HFF-Myc (cell line): ENCODE measurements at places on chromosomes 6 and 20.

GRCh38 chr6:31723245-31723979 lies at the start of gene MPIG6B:
Gene MPIG6B (plus strand): TSS chr6:31723373. CDS start chr6:31723384, 11 bp downstream.
- DNase-seq: no peak

- no peak for DNase-seq
These were observed 696 bp upstream of the SUPT3H start for GRCh38 chr6:45378334-45378926.

- DNase-seq: peak; percentile 100
These were observed 6.6 kb downstream of the HTR1B start for GRCh38 chr6:77456531-77457248.

GRCh38 chr20:35264755-35265154 lies 13.2 kb downstream of the MMP24OS start:
- no peak for DNase-seq

- DNase-seq: no peak
These were observed 34.6 kb upstream of the PXDC1 start for GRCh38 chr6:3786141-3786540.

- no peak for DNase-seq
These were observed 441.5 kb downstream of the HTR1B start for GRCh38 chr6:77021778-77022177.

GRCh38 chr6:43544461-43544860 lies 27.6 kb downstream of the POLR1C start:
- DNase-seq: no peak

DNA sequence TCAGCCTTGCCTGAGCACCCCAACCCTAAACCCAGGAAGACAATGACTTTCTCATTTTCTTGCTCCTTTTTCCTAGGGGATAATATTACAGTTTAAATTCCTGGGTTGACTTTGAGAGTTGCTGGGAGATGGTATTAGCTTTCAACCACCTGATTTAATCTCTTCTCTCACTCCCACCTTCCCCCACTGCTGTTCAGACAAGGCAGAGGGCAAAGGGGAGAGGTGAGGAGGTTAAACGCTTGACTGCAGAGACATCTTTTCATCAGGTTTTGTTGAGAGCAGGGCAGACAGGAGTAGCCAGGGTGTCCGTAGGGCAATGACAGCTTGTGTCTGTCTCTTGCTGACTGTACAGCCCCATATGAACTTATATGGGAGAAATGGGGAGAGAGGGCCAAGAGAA lies 811.2 kb downstream of the MAFB start:
- no peak for DNase-seq

- peak; percentile 2 for DNase-seq
These were observed 110.3 kb upstream of the MAP3K4 start for GRCh38 chr6:160881148-160881808.

- DNase-seq: peak; percentile 57
These were observed 329.6 kb downstream of the GRIK2 start for GRCh38 chr6:101722991-101723579.

DNA sequence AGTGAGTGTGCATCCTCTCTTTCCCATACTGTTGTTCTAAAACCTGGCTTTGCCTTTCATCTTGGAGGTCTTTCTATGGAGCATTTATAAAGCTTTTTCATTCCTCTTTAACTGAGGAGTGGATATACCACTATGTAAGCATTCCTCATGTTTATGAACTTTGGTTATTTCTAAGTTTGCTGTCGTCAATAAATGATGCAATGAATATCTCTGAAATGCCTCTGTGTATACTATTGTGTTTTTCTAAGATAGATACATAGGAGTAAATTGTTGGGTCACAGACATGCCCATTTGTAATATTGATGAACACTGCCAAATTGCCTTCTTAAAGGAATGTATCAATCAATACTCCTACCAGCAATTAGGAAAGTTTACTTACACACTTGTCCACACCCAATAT lies 53.9 kb downstream of the SLC22A2 start:
- no peak for DNase-seq

- no peak for DNase-seq
These were observed 8.6 kb downstream of the RAET1E start for GRCh38 chr6:149889326-149889725.

GRCh38 chr6:160420969-160421556 lies 72.9 kb downstream of the SLC22A3 start:
- no peak for DNase-seq

GRCh38 chr20:11270566-11270965 lies 596.8 kb upstream of the JAG1 start:
- no peak for DNase-seq

GRCh38 chr6:164532198-164533044 lies 777.0 kb downstream of the C6orf118 start:
- DNase-seq: no peak

DNA sequence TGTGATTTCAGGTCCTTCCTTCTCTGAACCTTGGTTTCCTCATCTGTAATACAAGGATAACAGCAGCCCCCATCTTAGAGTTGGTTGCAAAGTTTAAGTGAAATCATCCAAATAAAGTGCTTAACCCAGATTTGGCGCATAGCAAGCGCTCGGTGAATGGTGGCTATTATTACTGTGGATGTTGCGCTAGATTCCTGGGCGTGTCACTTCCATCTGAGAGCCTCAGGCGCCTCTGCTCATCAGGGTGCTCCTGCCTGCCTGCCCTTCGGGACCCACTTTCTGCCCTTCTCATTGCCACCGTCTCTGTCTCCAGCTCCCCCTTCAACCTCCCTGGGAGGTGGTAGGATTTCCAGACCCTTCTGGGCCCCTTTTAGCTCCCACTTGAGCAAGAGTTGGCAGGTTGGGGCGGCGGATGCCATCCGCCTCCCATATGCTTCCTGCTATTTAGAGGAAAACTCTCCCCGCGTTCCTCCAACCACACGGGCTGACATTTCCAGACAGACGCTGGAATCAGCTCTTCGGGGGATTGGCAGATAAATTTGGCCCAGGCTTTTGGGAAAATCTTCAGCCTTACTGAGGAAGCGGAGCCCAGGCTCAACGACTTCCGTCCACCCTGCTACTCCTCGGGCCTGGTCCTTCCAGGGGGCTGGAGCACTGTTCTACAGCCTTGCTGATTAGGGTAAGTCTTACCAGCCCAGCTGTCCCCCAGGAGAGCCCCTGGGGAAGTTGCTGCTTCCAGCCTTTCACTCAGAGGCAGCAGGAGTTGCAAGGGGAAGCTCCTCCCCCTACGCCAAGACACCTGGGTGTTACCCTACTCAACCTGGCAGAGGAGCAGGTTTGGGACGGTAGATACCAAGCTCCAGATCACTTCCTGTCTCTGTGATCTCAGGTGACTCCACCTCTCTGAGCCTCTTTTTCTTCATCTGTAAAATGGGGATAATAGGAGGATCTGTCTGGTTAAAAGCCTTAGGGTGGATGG lies 71.5 kb downstream of the DLGAP4 start:
- no peak for DNase-seq

DNA sequence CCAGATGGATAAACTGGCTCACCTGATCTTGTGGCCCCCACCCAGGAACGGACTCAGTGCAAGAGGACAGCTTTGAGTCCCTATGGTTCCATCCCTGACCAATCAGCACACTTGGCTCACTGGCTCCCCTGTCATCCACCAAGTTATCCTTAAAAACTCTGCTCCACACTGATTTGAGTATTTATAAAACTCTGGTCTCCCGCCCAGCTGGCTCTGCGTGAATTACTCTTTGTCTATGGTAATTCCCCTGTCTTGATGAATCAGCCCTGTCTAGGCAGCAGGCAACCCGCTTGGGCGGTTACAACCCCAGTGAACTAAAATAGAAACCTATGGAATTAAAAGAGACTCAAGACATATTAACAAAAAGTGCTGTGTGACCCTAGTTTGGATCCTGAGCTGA lies 38.1 kb upstream of the CD83 start:
- no peak for DNase-seq
